Stimulated activated CD8-positive, alpha-beta memory T cell treated with anti-CD3 and anti-CD28 coated beads, Interleukin-4, amount 100 ng/mL, for 4 hours (primary cell): ENCODE measurements at places on chromosomes 3 and 15.

- no peak for DNase-seq
Observed at GRCh38 chr15:40466426-40467260, 4.1 kb upstream of the CHST14 start.

- DNase-seq: no peak
Observed at GRCh38 chr3:189365609-189366564, 194.1 kb downstream of the TPRG1 start.

GRCh38 chr3:186888569-186888968 is 41.8 kb upstream of the ST6GAL1 start:
- DNase-seq: no peak

DNA sequence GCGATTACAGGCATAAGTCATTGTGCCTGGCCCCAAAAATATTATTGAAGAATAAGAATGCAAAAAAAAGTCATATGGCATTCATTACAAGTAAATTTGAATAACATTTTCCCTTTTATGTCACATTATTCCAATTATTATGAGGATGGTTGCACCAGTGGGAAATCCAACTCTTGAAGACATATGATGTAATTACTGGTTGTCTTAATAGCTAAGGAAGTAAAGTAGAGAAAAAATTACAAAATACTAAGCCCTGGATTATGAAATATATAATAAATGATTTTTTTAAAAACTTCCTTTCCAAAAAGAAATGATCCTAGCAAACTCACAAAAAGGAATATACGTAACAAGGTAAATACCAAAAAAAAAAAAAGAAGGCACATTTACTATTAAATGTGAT is 98.9 kb downstream of the FMN1 start:
- DNase-seq: no peak

DNA sequence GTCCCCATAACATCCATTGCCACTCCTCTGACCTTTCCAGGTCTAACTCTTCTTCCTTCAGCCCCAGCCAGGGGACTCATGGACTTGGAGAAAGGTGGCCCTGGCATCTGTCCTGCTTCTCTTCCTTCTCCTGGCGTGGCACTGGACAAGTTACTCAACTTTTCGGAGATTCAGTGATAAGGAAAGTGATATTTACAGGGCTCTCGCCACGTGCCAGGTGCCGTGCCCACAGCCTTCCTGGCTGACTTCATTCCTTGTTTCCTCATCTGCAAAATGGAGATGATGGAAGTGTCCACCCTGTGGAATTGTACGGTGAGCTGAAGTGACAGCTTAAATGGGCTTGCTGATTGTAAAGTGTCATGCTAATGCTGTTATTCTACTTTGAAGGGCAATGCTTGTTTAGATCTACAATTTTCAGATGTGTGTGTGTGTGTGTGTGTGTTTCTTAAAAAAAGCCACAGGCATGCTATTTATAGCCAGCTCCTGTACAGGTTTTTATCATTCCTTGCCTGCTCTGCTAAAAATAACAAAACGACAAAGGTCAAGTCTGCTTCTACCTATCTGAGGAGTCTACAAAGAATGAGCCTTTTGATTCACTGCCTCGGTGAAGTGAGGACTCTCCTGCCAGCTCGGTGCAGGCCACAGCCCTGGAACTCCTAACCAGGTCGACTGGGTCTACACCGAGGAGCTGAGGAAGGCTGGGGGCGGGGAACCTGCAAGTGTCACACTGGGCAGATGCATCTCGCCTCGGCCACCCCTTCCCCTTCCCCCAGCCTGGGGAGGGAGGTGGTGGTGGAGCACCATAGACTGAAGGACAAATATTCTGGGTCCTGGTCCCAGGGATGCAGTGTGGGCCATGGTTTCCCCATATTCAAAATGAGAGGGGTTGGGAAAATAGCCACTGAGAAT is 11.4 kb upstream of the ATP2B2 start:
- DNase-seq: no peak

- no peak for DNase-seq
Observed at GRCh38 chr3:30915782-30916181, 21.3 kb upstream of the GADL1 start.

DNA sequence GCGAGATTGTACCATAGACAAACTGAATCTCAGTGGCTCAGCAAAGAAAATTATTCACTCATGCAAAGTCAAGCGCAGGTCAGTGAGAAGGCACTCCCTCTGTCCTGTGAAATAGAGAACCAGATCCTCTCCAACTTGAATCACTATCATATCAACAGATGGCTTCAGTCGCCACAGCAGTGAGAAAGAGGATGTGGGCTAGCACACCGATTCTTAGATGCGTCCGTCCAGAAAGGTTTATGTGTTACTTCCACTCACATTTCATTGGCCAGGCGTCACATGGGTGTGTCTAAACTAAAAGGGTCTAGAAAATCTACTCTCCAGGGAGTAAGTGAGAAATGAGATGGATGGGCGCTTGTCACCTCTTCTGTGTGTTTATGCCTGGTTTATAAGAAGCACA is 141.6 kb upstream of the KBTBD8 start:
- DNase-seq: no peak

- DNase-seq: no peak
Observed at GRCh38 chr3:101817992-101818391, 31.3 kb upstream of the NFKBIZ start.

DNA sequence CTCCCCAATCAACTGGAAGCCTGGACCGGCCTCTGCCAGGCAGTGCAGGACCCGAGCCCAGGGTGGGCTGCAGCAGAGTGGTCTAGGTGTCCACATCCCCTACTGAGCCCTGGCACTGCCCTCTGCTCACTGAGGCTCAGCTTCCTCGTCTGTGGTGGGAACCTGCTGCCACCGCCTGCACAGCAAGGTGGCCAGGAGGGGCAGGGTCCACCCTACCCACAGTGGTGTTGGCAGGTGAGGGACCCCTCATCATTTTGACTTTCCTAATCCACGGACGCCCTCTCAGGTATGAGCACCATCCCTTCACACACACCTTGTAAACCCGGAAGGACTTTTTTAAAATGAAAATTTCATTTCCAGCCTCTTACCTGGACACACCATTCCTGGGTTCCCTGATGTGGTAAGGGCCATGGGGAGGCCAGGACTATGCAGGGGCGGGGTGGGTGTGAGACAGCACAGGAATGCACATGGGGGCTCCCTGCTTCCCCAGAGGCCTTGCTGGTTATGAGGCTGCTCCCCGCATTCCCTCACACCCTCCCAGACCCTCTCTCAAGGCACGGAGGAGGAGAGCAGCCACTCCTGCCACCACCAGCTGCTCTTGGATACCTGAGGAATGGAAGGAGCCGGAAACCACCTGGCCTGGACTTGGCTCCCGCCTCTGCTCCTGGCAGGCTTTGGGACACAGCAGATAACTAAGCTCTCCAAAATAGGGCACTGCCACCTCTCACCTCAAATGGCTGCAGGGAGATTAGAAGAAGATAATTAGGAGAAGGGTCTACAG is 185.9 kb upstream of the TPM1 start:
- DNase-seq: no peak

- no peak for DNase-seq
Observed at GRCh38 chr3:16279010-16279801, 14.2 kb downstream of the OXNAD1 start.

DNA sequence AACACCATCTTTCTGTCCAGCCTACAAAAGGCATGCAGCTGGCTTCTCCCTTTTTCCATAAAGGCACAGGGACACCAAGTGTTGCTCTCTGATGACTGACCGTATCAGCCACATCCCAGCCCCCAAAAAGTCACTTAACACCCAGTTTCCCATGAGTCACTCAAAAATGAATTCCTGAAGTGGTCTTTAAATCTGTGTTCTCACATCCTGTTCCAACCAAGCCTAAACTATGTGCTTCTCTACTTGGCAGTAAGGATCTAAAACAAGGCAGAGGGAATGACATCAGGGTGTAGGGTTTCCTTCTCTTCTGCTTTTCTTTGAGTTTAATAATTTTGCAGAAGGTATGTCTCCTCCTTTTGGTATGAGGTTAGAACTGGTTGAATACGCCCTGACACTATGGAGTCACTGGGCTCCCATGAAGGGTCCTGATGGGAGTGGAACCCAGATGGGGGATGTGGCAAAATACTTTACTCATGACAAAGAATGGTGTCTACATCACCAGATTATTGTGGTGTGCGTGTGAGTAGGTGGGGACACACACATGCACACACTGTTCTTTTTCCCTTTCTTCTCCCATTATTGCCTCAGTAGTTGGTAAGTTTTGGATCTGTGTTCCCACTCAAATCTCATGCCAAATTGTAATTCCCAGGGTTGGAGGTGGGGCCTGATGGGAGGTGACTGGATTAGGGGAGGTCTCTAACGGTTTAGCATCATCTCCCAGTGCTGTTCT is 35.6 kb upstream of the CCK start:
- no peak for DNase-seq

GRCh38 chr3:49172551-49173041 is 1.2 kb downstream of the KLHDC8B start:
- no peak for DNase-seq

DNA sequence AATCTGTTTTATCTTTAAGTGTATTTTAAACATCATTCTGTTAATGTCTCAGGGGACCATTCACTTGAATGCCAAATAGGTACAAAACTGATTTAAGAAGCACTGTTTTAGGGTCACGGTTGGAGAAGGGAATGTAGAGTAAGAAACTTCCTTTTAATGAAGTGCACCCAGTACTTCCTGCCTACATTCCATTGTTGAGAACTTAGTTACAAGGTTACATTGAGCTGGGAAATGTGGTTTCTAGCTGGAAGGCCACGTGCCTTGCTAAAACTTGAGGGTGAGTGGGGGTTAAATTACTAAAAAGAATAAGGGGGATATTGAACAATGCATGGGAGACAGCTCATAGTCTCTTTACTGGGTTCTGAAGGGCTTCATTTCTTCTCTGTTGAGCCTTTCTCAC is 78.3 kb upstream of the TBC1D5 start:
- DNase-seq: no peak

DNA sequence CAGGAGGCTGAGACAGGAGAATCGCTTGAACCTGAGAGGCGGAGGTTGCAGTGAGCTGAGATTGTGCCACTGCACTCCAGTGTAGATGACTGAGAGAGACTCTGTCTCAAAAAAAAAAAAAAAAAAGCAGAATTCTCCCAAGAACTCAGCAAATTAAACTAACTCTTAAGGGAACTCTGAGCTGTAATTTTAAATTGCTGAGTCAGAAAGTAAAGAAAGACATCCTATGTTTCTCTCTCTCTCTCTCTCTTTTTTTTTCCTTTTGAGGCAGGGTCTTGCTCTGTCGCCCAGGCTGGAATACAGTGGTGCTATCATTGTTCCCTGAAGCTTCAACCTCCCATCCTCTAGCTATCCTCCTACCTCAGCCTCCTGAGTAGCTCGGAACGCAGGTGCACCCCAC is 20.0 kb upstream of the PHC3 start:
- DNase-seq: no peak

GRCh38 chr3:170713653-170714052 is 127.8 kb upstream of the SLC7A14 start:
- no peak for DNase-seq

DNA sequence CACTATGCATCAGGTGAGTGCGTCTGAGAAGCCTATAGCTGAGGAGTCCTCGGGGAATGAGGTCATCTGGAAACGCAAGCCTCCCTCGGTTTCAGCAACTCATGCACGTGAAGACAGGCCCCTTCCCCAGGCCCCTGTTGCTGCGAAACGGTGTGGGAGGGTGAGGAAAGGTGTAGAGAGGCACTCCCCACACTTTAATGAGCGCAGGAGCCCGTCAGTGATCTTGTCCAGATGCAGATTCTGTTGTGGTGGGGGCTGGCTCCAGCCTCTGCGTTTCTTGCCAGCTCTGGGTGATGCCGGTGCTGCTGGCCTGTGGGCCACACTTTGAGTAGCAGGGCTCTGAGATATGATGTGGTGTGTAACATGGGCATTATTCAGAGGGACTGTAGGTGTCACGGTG is 38.6 kb upstream of the LACTB start:
- no peak for DNase-seq

GRCh38 chr3:81967393-81967792 is 205.9 kb upstream of the GBE1 start:
- DNase-seq: no peak

DNA sequence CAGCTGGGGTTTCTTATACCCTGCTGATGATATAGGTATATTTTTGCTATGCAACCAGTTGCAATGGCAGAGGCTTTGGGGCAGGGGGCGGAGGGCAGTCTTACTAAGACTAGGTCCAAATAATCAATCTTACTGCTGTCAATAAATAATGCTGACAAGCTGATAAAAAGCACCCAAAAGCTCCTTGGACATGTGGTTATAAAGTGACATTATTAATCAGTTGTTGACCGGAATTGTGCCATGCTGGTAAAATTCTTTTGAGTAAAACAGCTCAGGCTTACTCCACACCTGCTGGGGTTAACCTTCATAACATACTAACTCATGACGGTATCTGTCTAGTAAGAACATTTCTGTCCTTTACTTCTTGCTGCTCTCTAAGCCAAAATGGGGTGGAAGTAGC is 101.9 kb downstream of the CHST2 start:
- DNase-seq: no peak

DNA sequence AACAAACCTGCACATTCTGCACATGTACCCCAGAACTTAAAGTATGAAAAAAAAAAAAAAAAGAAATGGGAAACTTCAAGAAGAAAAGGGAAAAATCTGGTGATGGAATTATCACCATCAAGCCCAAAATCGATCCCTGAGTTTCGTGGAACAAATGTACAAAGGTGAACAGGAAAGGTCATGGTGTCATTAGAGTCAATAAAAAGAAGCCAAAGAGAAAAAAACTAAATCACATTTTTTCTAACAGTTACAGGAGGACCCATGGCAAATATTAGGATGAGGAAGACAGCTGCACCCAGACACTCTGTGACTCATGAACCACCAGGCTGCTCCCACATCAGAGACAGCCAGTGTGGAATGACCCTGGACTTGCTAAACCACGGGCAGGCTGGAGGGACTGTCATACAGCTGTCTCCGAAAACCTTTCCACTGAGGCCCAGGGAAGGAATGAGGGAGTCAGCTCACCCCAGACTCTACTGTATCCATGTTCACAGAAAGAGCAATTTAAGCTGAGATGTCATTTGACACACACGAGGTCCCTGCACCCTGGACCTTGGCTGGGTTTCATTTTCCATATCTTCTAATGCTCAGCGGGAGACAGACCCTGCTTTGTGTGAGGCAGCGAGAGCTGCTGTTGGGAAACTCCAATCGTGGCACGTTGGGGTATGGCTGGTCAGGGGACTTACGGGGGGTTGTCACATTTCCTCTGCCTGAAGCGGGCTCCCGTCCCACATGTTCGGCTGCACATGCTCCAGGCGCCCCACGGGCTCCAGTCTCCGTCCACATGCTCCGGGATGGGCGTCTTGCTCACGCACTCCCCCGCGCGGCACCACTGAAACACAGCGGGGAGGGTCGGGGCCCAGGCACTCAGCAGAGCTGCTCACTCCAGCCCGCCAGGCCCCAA is 210.2 kb downstream of the ADAMTS17 start:
- DNase-seq: no peak

- DNase-seq: no peak
Observed at GRCh38 chr15:78695046-78695671, 54.1 kb upstream of the CHRNB4 start.

DNA sequence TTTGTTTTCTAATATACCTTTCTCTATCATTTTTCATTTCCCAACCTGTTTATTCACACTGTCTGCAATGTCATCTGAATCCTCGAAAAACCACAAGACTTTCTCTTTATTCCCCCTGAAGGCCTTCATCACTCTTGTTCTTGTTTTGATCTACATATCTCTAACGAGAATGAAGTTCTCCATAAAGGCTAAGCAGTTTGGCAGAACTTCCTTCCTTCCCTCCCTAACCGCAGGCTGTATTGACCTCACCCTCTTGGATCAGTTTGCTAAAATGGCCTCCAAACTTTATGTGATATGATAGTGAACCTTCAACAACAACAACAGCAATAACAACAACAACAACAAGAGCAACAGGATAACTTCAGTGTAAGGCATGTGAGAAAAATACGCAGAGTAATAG is 392.8 kb downstream of the TIGIT start:
- no peak for DNase-seq
